ENCODE measurements at places on chromosomes 7 and 10.
A peak's percentile ranks its signal among the peaks of the same experiment; 100 is the strongest.

DNA sequence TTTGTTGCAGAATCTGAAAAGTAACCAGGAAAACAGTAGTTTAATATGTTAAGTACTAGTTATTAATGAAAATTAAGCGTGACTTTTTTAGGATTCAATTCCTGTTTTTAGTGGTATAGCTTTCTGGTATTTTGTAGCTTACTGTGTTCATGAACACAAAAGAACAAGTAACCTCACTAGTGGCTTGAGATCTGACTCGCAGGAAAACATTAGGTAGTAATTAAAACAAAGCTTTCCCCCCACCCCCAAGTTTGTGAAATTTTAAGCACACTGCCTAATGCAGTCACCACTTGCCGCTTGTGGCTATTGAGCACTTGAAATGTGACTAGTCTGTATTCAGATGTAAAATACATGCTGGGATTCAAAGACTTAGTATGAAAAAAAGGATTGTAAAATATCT lies 102.5 kb upstream of the RPA3 start:
- no peak for DNase-seq

- no peak for DNase-seq
Observed at GRCh38 chr10:131315344-131315743, 3.8 kb upstream of the TCERG1L start.

- no peak for DNase-seq
Observed at GRCh38 chr7:130292682-130293257, at the start of gene CPA4. Gene CPA4, plus strand, starts transcription at chr7:130293161. Its CDS starts 20 bp downstream, at chr7:130293181.

- no peak for DNase-seq
Observed at GRCh38 chr7:83148776-83149175, 13.9 kb downstream of the PCLO start.

DNA sequence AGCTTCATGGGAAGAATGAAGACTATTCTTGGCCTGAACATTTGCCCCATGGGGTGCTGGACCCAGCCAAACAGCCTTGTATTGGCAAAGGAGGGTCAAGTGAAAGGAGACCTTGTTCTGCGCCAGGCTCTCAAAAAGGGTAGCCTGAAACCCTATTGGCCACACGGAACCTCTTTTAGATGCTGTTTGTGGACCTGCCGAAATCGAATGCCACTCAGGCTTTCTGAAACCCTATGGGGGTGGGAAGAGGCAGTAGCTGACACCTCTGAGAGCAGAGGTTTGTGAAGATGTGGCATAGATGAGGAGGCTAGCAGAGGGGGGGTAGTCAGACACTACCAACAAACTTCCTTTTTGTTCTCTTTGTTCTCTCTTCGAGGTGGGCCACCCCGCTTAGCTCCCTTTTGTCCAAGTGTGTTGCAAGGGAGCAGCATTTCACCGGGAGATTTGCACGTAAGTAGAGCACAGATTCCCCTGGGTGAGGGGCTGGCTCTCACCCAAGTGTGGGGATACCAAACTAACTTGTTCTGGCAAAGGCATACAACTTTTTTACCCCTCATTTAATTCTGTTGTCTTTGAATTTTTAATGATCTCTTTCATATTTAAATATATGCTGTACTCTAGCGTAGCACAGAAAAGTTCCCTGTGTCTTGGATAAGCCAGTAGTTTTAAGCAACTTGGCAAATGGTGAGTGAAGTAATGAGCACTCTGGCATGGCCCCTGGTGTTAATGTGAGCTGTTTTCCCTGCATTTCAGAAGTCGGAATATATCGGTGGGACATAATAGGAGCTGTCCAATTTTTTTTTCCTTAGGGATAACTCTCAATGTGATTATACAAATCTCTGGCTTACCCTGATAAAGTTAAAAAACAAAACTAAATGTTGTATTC lies 107.7 kb downstream of the SEPTIN7 start:
- no peak for DNase-seq

GRCh38 chr7:88346357-88346756 lies 39.7 kb upstream of the STEAP4 start:
- DNase-seq: no peak

- no peak for DNase-seq
Observed at GRCh38 chr7:34457329-34457728, 200.7 kb upstream of the NPSR1 start.

DNA sequence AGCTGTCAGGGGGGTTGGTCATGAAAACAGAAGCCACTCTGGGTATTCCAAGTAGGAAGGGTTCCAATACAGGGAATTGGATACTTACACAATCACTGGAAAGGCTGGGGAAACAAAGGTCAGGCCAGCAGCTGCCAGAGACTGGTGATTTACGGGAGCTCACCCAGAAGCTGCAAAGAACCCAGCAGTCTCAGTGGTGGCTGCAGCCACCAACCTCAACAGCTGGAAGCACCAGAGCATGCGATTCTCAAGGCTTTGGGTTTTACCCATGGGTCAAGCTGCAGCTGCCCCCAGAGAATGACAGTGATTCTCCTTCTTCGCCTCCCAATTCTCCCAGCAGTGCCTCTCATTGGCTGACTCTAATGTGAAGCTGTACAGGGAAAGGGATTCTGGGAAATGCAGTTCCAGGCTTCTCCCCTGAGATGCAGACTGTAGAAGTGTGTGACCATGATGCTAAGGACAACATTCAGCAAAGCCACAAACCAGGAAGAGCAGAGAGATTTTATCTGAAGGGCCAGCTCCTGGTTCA lies 107.2 kb upstream of the TCF7L2 start:
- DNase-seq: peak; percentile 36

DNA sequence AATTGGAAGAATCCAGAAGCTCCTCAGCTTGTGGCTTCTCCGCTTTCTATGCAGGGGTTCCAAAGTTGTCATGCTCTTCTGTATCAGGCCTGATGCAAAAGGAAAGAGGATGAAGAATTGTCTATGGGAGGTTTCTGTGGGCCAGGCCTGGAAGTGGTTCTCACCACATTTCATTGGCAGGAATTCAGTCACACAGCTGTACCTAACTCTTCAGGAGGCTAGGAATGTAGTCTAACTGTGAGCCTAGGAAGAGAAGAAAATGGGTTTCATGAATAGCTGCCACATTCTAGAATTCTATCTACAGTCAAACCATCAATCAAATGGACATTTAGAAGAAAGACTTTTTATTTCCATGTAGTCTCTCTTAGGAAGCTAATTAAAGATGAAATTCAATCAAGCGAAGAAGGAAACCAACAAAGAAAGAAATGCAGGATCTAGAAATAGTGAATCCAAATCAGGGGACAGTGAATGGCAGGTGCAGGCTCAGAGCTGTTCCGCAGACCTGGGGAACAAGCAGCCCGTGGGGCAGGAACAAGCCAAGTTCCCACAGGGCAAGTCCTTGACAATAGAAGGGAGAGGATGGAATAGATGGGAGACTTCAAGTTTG lies 25.4 kb upstream of the USP6NL start:
- DNase-seq: no peak

DNA sequence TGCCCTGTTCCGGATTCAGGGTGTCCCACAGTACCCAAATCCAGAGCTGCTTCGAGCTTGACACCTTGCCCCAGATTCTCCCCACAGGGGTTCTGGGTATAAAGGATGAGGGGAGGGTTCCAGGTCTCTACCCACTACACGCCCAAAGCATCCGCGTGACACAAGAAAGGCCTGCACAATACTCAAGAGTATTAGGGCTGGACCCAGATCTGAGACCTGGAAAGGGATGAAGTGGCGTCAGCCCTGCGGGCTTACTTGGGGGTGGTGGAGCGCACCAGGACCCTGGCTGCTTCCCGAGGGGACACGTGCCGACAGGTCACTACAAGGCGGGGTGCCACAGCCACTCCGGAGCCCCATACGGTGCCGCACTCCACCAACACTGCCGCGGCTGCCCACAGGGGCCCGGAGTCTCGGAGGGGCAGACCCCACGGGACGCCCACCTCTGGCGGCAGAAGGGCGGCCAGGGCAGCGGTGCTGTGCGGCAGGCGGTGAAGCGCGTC lies 1.3 kb downstream of the TYSND1 start:
- no peak for DNase-seq

GRCh38 chr7:135150072-135150782 lies 2.4 kb downstream of the TMEM140 start:
- DNase-seq: no peak

DNA sequence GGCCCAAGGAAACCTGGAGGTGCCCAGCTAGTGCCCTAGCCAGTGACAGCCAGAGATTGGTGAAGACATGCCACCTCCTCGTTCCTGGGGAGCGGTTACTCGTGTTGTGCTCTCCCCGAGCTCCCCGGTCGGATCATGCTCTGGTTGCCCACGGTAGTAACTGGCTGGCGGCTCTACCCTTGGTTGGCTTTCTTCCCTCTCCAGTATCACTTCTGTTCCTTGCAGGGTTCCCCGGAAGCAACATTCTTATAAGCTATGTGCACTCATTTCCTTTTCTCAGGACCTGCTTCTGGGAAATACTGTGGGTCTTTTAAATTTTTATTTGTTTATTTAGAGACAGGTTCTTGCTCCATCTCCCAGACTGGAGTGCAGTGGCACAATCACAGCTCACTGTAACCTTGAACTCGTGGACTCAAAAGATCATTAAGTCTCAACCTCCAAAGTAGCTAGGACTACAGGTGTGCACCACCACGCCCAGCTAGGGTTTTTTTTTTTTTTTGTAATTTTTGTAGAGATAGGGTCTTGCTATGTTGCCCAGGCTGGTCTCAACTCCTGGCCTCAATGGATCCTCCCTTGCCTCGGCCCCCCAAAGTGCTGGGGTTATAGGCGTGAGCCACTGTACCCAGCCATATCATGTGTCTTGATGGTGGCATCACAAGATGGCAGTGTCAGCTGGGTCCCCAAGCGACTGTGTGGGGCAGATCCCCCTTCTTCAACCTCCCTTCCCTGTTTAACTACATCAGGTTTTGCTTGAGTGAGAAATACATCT lies 6.9 kb upstream of the CALHM1 start:
- no peak for DNase-seq

DNA sequence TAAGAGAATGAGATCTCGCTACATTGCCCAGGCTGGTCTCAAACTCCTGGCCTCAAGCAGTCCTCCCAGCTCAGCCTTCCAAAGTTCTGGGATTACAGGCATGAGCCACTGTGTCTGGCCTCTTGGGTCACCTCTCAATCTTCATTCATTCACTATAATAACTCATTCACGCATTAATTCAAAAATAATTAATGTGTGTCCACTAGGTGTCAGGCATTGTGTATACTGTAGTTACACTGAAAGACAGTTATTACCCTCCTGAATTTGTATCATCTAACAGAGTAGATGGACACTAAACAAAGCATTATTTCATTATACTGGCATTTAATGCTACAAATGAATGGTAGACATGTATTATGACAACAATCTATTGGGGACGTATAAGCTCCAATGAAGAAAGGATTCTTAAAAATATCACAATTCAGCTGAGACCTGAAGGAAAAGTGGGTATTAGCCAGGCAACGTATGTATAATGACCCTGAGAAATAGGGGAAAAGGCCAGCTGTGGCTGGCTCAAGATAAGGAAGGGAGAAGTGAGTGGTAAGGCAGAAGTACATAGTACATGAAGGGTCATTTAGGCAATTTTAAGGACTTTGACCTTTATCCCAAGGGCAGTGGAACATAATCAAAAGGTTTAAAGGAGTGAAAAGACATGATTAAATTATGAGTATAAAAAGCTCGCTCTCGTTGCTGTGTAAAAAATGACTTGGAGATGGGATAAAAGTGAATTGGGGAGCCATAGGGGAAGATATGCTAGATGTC lies 150.7 kb downstream of the BTAF1 start:
- DNase-seq: no peak

- no peak for DNase-seq
Observed at GRCh38 chr10:14172336-14172950, 158.3 kb downstream of the FRMD4A start.

DNA sequence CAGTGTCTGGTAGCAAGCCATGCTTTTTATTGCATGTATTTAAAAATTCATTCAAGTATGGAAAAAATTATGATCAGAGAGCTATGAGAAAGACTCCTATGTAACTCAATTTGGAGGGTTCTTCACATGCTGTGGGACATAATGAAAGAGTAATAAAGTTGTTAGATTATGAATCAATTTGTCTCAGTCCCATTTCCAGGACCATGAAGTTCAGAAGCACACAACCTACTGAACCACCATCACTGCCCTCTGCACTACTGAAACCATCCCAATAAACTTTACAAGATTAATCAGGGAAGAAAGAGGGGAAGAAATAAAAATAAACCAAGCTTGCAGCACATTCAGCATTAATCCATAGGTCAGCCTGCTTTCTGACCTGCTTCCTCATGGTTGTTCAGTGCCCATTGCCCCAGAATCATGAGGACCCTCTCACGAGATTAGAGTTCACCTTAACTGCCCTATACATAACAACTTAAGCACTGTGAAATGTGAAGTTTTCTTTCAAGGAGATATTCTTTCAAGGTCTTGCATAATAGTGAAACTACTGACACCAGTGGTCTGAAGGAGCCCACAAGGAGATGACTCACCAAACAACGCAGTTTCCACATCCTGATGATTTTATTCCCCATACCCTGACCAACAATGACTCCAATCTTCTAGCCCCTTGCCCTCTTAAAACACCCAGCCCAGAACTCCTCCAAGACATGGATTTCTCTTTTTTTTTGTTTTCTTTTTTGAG lies 171.5 kb upstream of the ADCY1 start:
- DNase-seq: no peak

GRCh38 chr7:9175871-9176270 lies 742.5 kb downstream of the NXPH1 start:
- DNase-seq: no peak

DNA sequence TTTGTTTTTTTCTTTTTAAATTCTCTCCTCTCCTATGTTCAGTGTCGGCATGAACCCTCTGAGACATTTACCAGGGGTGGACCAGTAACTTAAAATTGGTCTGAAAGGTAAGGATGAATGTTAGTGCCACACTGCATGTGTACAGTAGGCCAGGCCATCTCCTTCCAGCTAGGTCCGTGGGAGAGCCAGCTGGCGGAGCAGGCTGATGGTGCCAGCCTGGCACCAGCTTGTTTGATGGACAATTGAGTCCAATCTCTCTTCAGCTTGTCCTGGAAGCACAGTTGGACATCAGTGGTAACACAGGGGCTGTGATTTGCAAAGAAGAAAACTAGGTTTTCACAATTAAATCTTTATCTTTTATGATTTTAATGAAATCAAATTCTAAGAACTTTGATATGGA lies 136.5 kb downstream of the CNNM2 start:
- DNase-seq: no peak

DNA sequence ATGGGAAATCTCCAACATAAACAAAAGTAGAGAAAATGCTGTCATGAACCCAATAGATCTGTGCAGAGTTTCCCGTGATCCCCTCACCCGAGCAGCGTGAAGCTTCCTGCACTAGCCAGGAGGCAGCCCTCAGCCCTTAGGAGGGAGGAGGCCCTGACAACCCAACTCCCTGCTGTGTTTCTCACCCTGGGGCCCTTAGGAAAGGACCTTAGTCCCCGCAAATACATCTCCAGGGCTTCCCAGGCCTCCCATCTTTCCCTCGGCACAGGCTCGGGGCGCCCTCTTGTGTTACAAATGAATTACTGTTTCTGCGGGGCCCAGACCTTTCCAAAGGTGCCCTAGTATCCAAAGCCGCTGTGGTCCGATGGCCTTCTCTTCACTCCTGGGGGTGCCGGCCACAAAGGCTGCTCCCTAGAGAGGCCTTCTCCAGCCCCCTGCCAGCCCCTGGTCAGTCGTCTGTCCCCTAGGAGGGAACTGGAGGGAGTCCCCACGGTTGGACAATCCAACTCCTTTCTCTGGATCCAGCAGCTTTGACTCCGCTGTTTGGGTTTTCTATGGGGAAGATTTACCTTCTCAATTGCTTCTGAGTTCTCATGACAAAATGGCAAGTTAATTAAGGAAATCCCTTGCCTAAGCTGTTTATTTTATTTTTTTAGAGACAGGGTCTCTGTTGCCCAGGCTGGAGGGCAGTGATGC lies 49.9 kb upstream of the SH2B2 start:
- peak; percentile 73 for DNase-seq

Data from femur (tissue), 1 donor.